H4 (cell line): ENCODE measurements at places on chromosomes 6 and 20. TPM values are rescaled to one million over a fixed set of nuclear protein-coding genes. Genes with fewer than 3 reads are reported as not detected.

- no peak for DNase-seq
These were observed 1.9 kb upstream of the HMGA1 start for GRCh38 chr6:34234667-34235306.

DNA sequence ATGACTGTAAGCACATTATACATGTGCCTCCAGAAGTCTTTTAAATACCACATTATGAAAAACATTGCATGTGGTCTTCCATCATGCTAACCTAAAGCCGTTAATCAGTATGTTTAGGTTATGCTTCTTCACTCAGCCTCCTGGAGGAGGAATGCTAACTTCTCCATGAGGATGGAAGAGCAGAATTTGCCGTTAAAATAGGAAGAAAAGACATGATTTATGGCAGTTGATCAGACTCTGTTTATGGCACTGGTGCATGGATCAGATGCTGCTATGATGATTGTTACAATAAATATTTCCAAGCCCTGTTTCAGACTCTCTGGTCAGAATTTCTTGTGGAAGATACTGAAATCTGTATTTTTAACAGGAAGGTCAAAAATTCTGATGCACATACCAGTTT is 31.7 kb downstream of the MAP3K4 start:
- no peak for DNase-seq

- DNase-seq, result no peak
These were observed 69.9 kb downstream of the TOX2 start for GRCh38 chr20:43984587-43984986.

GRCh38 chr20:12925210-12925755 is 83.5 kb upstream of the SPTLC3 start:
- DNase-seq, result peak; percentile 90

The LST1 gene
- not detected in 2 replicates for total RNA-seq

- no peak for DNase-seq
These were observed at the start of gene PNPLA1 for GRCh38 chr6:36269834-36270705. Gene PNPLA1, plus strand, starts transcription at chr6:36270060. Its CDS starts 400 bp downstream, at chr6:36270460.

The PTCHD4 gene
- total RNA-seq, result 3.9 and 4.7 TPM in 2 replicates

DNA sequence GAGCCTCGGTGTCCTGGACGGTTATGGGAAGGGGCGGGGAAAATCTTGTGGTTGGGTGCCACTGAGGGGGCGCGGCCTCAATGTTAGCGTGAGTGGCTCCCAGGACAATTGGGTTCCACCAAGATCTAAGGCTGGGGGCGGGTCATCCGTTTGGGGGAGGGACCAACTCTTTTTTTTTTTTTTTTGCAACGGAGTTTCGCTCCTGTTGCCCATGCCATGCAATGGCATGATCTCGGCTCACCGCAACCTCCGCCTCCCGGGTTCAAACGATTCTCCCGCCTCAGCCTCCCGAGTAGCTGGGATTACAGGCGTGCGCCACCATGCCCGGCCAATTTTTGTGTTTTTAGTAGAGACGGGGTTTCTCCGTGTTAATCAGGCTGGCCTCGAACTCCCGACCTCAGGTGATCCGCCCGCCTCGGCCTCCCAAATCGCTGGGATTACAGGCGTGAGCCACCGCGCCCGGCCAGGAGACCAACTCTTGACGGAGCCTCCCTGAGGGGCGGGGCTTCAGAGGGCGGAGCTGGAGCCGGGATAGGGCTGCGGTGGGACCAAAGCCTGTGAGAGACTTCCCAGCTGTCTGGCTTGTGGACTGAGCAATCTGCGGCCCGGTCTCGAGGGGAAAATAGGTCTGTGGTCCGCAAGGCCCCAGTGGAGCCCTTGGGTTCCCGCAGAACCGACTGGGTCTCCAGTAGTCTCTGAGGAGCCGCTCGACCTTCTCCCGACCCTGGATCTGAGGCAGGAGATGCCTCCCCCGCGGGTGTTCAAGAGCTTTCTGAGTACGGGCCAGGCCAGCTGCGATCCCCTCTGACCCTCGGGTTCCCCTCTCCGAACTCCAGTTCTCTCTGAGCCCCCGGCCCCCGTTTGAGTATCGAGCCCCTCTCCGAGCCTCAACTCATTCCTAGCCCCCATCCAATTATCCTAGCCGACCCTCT is 1.1 kb downstream of the SPAG4 start:
- DNase-seq, result peak; percentile 98

- DNase-seq, result no peak
These were observed 501 bp upstream of the ELOVL5 start for GRCh38 chr6:53349209-53349693.

DNA sequence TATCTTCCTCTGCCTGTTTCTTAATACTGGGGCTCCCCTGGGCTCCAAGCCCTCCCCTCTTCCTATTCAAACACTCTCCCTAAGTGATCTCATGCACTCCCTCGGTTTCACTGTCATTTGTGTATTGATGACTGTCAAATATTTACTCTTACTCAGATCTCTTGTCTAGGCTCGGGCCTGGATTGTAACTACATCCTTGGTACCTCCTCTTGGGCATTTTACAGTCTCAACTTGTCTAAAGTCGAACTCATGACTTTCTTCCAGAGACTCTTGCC is 189.4 kb upstream of the PRDM1 start:
- no peak for DNase-seq

The DNMT3B gene
- 3.3 and 5.4 TPM in 2 replicates for total RNA-seq

GRCh38 chr6:163634211-163635171 is 220.0 kb downstream of the QKI start:
- no peak for DNase-seq

GRCh38 chr6:158461954-158462353 is 97.9 kb upstream of the TMEM181 start:
- no peak for DNase-seq

GRCh38 chr6:126600258-126600916 is 260.5 kb downstream of the CENPW start:
- no peak for DNase-seq

GRCh38 chr6:63272397-63272796 is 47.4 kb downstream of the LGSN start:
- DNase-seq, result peak; percentile 13

DNA sequence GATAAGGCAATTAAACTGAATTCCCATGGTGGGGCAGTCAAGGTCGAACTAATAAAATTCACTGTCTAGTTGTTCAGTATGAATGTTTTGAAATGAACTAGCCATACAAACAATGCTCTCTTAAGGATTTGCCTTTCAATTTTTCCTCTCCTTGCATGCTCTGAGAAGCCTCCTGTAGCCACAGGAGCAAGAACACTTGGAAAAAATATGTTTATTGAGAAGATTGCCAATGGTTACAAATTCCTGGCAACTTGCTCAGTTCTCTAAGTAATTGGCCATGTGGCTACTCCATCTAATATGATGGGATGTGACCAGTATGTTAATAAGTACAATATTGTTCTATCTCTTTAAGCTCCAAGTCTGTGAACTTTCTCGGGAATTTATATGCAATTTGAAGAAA is 49.4 kb downstream of the FUT9 start:
- DNase-seq, result no peak

- peak; percentile 75 for DNase-seq
These were observed 106.7 kb upstream of the PLEKHG1 start for GRCh38 chr6:150492941-150493340.

The SIRPD gene
- total RNA-seq, result not detected in 2 replicates

DNA sequence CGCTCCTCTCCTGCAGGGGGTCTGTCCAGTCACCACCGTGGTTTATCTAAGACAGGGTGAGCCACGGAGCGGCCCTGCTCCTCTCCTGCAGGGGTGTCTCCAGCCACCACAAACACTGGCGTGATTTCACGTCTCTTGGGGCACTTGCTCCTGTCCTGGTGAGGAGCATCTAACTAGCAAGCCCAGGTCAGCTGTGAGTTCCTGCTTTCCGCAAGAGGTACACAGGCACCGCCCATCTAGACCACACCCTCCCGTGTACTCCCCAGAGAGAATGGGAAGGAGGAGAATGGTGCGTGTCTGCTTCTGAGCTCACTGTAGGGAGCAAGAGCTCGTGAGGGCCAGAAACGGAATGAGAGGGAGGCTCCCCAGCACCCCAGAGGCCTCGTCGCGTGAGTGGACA is 40.7 kb downstream of the DACT2 start:
- no peak for DNase-seq

The BPIFB1 gene
- total RNA-seq, result 0.56 and 0.76 TPM in 2 replicates

The PCSK2 gene
- 1.6 TPM in 1 of 2 replicates, not detected in the other for total RNA-seq

DNA sequence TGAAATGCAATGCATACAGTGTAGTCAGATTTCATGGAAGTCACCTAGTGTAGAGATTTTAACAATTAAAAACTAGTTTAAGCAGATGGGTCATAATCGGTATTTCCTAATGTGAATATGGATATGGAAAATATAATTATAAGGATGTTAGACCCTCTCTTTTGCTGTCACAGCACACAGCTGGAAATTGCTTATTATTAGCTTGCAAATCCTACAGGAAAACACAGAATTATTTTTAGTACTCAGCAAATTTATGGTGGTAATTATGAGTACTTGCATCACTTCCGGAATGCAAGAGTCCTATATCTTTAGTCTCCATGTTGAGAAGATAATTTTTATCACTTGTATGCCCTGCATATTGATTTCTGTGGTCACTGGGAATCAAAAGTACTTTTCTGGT is 993.6 kb downstream of the KIF16B start:
- no peak for DNase-seq

DNA sequence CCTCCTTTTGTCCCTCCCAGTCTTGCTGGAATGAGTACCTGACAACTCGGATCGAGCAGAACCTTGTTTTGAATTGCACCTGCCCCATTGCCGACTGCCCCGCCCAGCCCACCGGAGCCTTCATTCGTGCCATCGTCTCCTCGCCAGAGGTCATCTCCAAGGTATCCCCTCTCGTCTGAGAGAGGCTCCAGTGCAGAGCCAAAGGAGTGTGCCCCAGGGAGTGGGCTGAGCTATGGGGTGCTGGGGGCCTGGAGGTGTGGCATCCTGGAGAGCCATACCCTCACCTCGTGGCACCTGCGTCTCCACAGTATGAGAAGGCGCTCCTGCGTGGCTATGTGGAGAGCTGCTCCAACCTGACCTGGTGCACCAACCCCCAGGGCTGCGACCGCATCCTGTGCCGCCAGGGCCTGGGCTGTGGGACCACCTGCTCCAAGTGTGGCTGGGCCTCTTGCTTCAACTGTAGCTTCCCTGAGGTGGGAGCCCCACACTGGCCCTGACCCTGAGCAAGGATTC is 8.8 kb downstream of the DNPH1 start:
- DNase-seq, result no peak

The OR12D3 gene
- total RNA-seq, result not detected in 2 replicates

The PGBD1 gene
- 6.3 and 6.7 TPM in 2 replicates for total RNA-seq

- DNase-seq, result peak; percentile 80
These were observed 245.1 kb downstream of the FOXA2 start for GRCh38 chr20:22339091-22339881.

The UBE2C gene
- 194 and 288 TPM in 2 replicates for total RNA-seq

DNA sequence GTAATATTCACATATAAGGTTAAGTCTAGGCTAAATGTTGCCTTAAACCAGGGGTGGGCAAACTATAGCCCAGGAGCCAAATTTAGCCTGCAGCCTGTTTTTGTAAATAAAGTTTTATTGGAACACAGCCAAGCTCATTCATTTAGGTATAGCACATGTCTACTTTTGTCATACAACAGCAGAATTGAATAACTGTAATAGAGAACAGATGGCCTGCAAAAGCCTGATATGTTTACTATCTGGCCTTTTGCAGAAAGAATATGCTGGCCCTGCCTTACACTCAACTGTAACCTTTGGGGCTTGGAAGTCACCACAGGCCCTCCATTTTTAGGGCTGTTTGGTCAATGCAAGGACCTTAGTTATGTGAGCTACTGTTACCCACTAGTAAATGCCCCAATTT is 17.7 kb upstream of the BCLAF1 start:
- DNase-seq, result no peak

The MEI4 gene
- total RNA-seq, result 0.14 TPM in 1 of 2 replicates, not detected in the other

GRCh38 chr6:151948002-151948743 is 140.7 kb downstream of the ESR1 start:
- DNase-seq, result no peak

DNA sequence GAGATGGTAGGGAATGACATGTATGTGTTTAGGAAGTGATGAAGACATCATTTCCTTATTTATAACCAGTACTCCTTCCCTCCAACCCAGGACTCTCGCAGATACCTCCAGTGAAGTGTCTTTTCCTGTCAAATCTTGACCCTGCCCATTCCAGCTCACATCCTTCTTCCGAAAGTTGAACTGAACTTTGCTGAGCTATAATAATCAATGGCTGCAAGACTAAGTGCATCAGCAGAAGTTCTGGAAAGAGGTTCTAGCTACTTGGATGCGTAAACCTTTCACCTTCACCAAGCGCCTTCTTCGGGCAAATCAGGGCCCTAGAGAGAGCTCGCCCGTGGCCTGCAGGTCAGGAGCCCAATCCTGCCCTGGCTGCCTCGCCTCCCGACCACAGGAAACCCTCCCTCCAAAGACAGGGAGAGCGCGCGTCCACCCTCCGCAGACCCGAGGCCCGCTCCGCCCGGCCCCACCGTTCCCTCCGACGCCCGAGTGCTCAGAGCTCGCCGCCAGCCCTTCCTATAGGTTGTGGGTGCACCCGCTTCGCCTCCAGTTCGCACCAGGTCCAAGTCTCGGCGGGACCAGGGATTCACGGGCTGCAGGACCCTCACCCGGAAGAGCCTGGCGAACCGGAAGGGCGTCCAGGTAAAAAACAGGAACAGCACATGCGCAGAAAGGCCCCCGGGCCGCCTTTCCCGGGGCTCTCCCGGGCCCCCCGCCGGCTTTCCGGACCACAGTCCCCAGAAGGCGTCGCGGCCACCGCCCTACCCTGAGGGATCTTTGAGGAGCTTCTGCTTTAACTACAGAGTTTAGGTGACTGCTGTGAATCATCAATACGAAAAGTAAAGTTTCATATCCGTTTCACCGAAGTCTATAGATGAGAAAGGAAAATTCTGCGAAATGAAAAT is at the start of gene ZNF334:
Gene ZNF334, minus strand, starts transcription at position 617 of the 902 bp plus-strand sequence. CDS start 1,457 bp downstream, outside the sequence.
- no peak for DNase-seq

- DNase-seq, result no peak
These were observed 54.5 kb upstream of the ARMC2 start for GRCh38 chr6:108793516-108794251.

DNA sequence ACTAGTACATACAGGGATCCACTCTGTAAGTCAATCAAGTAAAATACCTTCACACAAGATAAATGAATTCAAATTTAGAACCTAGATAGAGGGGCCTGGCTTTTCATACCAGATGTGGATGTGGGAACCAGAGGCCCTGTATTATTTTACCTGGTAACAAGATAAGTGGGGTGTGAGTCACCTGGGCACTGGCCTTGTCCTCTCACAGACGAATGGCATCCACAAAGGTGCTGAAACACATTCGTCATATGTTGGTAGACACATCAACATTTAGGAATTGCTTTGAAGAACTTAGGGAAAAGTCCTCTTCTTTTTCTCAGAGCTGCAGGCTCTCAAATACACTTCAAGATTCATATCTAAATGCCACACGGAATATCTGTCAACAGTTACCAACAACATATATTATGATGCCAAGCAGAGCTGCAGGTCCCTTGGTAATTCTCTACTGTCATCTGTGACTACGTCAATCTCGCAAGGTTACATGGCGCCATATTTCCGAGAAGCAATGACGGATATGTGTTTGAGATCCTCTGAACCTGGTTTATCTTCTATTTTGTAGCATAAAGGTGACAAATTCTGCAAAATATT is 618.6 kb downstream of the EPM2A start:
- no peak for DNase-seq

The PRRT1 gene
- 0.10 TPM in 1 of 2 replicates, not detected in the other for total RNA-seq
